ENCODE measurements at places on chromosomes 16 and 17.
A peak's percentile ranks its signal among the peaks of the same experiment; 100 is the strongest.

GRCh38 chr17:30134551-30134950 is 17.9 kb downstream of the NSRP1 start:
- no peak for DNase-seq

- no peak for DNase-seq
Measured at GRCh38 chr17:56175299-56175955, 22.2 kb downstream of the ANKFN1 start.

DNA sequence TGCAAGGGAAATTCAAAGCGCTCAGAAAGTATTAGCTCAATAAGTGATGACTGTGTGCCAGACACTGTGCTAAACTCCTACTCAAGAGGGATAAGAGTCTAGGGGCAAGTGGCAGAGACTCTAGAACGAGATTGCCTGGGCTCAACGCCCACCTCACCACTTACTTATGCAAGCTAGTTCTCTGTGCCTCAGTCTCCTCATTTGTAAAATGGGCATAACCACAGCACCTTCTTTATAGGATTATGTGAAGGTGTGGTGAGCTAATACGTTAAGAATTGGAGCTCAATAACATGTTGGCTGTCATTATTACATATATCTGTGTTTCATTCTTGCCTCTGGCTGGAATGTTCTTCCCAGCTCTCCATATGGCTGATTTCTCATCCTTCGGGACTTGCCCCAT is 15.4 kb downstream of the DEXI start:
- no peak for DNase-seq

GRCh38 chr17:32341141-32341856 is 674 bp downstream of the C17orf75 start:
- DNase-seq, result peak; percentile 44

DNA sequence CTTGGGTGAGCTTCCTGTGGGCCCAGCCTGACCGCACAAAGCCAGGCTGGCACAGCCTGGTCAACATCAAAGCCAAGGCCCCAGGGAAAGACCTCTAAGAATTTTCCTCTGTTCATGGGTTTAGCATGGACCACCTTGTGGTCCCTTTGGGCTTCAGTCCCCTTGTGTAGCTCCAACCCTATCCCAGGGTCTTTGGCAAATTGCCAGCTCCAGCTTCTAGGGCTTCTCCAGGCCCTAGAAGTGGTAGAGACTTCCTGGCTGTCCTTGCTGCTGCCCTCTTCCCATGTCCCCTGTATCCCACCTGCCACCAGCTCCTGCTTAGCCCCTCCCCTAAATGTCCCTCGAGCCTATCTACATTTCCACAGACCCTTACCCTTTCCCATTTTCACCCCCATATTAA is 9.7 kb upstream of the ITGA3 start:
- DNase-seq, result no peak

GRCh38 chr17:40551879-40552768 is 13.1 kb downstream of the CCR7 start:
- DNase-seq, result peak; percentile 60

GRCh38 chr16:72536723-72537435 is 364.9 kb upstream of the PMFBP1 start:
- no peak for DNase-seq

GRCh38 chr16:73319737-73320136 is 271.8 kb upstream of the ZFHX3 start:
- DNase-seq, result no peak

DNA sequence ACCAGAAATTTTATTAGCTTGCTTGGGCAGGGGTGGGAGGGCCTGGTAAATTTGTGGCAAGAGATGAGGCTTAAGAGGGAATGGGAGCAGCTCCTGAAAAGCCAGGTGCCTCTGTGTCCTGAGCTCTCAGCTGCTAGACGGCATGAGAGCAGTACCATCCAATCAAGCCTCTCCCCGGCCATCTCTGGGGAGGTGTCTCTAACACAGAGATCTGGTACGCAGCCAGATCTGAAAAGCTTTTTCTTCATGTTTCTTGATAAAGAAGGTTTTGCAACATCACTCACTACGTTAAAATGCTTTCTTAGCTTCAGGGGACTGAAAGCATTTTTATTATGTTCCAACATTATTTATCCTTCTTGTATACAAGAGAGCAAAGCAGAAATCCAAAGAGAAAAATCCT is 488.2 kb downstream of the RBFOX1 start:
- DNase-seq, result no peak

DNA sequence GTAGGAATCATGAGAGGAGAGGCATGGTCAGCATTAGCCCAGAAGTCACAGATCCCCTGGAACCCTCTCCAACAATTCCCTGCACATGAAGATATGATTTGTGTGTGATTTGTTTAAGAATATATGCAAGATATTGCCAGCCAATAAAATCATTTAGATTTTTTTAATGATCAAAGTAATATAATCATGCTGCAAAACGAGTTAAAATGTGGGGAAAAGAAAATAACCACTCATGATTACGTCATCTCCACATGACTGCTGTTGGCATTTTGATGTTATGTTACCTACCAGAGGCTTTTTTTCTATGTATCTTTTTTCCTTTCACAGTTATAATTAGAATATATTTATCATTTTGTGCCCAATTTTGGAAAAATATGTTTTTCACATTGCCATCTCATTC is 22.4 kb downstream of the SLC35G3 start:
- no peak for DNase-seq

DNA sequence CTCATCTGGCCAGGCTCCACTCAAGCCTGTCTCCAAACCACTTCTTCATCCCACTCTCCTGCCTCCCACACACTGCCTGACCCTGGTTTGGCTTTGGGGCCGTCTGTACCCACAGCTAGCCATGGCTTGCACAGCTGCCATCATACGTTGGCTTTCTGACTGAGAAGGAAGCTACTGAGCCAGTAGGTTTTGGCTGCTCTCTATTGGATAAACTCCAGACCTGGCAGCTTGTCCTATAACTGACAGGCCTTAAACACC is 3.9 kb downstream of the MIF4GD start:
- no peak for DNase-seq

GRCh38 chr17:74478420-74479100 is 12.1 kb downstream of the CD300A start:
- DNase-seq, result no peak

DNA sequence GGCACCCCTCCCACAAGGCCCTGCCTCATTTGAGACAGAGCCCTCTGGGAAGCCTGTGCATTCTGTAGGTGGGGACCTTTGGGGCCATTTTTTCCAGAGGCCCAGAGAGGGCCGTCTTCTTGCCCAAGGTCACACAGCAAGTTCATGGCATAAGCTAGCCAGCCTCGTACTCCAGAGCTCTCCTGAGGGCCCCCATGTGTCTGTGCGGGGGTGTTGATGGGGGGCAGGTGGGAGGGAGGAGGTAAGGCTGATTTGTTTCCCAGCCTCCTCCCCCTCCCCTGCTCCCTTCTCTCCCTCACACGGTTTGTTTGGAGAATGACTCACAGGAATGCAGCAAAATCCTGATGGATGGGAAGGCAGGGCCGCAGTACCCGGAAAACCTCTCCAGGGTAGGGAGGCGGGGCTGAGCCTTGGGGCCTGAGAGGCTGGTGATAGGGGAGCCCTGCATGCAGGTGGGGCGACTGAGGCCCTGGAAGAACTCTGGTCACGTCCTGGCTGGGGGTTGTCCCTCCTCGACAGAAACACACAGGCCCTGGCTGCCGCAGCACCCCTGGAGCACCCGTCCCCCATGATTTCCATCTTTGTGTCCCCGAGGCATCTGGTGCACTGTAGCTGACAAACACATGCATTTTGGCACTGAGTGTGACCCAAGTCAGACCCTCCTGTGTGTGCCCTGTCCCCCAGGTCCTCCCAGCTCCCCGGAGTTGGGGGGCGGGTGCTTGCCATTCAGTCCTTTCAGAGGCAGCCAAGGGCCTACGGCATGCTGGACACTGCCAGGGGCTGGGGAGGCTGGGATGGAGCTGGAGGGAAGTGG is 29.7 kb downstream of the RAI1 start:
- DNase-seq, result no peak

GRCh38 chr16:56038564-56039098 is 152.7 kb upstream of the GNAO1 start:
- DNase-seq, result no peak

DNA sequence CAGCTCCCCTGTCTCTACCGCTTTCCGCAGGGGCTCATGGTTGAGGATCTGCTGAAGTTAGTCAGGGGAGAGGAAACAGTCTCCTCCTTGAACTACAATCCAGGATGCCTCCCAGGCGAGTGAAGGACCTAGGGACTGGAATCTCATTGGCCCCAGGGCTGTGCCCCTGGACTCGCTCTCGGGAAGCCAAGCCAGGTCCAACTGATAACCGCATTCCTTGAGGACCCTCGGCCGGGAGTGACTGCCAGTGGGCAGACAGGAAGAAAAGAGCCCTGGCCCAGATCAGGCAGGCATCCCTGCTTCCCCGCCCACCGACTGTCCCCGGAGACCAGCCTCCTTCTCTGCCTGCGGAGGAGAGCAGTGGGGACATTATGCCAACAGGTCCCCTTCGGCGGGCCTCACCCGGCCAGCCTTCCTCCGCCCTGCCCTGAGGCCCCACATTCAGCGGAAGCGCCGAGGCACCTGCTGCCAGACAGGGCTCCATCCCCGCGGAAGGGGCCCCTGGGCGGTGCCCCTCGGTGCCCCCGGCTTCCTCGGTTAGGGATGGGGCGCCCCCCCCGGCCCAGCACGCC is 776 bp downstream of the LRRC75A start:
- DNase-seq, result peak; percentile 23

DNA sequence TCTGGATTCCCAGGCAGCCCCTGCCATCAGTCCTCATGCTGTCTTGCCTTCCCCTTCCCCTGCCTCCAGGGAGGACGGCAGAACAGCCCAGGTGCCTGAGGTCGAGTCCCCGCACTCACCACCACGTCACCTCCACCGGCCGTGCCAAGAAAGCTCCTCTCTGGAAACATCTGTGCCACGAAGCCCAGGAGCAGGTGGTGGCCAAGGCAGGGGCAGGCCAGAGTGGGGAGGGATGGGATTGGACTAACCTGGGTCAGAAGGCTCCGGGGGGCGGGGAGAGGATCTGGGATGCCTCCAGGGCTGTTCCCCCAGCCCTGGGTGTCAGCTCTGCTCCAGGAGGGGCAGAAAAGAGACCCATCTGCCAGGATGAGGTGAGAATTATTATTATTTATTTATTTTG is 7.4 kb upstream of the DPEP1 start:
- no peak for DNase-seq

GRCh38 chr16:55466209-55466608 is 12.8 kb upstream of the MMP2 start:
- no peak for DNase-seq

DNA sequence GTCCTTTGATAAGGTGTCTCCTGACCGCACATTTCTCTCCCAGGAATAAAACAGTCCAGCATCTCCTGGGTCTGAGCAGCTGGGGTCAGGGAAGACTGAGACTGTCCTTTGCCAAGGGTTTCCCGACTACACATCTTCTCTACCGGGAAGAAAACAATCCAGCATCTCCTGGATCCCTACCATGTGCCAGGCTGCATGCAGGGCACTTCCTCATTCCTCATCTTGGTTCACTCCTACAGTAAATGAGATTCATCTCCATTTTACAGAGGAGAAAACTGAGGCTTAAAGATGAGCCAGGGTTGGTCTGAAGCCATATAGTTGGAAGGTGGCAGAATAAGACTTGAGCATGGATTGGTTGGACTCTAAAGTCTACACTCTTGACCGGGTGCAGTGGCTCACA is 36.7 kb downstream of the NOG start:
- DNase-seq, result no peak

DNA sequence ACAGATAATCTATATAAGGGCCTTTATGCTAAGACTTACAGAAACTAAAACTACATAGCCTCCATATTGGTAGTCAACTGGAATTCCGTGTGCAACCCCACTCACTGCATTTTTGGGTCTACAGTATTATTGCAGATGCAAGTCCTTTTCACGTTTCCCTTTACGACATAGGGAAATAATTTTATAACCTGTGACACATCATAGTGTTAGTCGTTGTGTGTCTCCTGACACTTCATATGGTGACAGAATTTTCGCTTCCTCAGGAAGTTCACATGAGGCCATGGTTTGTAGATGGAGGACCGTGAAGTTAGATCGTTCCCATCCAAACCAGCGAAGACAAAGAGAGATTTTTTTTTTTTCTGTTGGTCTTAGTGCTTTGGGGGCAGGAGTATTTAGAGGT is 15.7 kb upstream of the MRC2 start:
- DNase-seq, result no peak

DNA sequence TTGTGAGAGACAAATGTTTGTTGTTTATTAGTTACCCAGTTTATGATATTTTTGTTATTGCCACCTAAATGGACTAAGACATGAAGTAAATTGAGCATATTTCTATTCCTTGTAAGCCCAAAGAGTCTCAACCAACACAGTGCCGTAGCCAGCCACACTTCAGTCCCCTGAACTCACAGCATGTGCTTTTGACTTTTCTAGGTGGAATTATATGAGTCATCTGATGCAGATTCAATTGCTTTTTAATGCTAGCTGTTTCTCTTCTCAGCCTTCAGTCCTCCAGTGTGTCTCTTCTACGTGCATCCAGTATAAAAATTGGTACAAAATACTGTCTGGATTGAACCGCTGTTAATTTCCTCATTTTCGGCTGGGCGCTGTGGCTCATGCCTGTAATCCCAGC is 39.0 kb downstream of the IQCK start:
- DNase-seq, result no peak

- DNase-seq, result no peak
Measured at GRCh38 chr16:85678821-85679220, 9.9 kb downstream of the GINS2 start.

GRCh38 chr16:77749415-77749814 is 27.1 kb downstream of the NUDT7 start:
- DNase-seq, result no peak

DNA sequence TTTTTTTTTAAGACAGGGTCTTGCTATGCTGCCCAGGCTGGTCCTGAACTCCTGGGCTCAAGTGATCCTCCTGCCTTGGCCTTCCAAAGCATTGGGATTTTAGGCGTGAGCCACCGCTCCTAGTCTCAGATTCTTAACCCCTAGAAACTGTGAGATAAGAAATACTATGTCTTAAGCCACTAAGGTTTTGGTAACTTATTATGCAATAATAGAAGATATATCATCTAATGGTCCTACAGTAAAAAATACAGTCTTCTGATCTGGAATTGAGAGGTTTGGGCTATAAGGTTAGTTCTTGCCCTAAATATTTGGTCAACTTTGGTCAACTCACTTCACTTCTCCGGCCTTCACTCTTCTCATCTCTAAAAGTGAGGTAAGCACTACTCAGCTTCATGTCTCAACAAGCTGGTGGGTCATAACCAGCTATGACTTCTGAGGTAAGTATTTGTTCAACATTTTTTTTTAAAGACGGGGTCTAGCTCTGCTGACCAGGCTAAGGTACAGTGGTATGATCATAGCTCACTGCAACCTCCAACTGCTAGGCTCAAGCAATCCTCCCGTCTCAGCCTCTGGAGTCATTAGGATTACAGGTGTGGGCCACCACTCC is 14.7 kb downstream of the RAD51D start:
- no peak for DNase-seq

DNA sequence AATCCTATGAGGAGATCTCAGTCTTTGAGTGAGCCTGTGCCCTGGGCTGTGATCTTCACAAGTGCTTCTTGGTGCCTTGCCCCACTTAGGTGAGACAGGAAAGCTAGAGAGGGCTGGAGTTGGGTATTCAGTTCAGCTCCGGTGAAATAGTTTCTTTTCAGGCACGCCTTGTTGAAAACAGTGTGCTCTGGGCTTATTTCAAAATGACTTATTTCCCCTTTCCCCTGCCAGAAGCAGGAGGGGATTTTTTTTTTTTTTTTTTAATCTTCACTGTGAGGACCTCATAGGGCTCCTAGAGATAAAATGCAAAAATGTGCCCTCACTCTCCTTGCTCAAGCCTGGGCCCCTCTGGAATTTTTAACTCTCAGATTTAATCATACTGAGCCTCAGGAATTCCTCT is 27.2 kb downstream of the MOSMO start:
- no peak for DNase-seq

GRCh38 chr16:66853261-66854139 is 9.3 kb downstream of the CA7 start:
- no peak for DNase-seq

GRCh38 chr16:25011891-25012514 is 3.2 kb downstream of the ARHGAP17 start:
- no peak for DNase-seq

Data from stimulated activated naive CD4-positive, alpha-beta T cell (primary cell).